ENCODE measurements at places on chromosomes 11 and 22.

DNA sequence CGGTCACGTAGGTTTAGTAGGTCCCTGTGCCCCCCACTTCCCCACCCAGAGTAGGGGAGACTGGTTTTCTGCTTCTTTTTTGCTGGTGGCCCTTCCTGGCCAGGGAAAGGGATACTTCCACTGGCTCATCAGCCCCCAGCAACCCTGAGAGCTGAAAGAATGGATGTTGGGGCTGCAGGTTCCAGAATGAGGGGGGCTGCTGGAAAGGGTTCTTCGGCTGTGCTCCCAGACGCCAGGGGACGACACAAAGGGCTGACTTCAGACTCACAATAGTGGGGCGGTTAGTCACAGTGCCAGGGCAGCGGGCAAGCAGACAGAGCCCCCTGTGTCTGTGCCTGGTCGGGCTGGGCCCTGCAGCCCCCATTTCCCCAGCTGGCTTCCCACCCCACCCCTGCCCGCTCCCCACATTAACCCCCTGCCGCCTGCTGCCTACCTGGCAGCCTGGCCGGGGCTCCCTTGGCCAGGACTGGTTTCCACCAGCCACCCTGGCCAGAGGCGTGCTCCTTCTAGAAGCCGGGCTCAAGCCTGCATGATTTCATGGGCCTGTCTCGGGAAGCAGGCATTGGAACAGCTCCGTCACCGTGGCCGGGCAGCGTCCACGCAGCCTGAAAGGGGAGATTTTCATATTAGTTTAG, 79.1 kb upstream of the WNT7B start:
- DNase-seq: no peak

GRCh38 chr11:43997022-43997660, 50.6 kb upstream of the ACCSL start:
- DNase-seq: no peak

DNA sequence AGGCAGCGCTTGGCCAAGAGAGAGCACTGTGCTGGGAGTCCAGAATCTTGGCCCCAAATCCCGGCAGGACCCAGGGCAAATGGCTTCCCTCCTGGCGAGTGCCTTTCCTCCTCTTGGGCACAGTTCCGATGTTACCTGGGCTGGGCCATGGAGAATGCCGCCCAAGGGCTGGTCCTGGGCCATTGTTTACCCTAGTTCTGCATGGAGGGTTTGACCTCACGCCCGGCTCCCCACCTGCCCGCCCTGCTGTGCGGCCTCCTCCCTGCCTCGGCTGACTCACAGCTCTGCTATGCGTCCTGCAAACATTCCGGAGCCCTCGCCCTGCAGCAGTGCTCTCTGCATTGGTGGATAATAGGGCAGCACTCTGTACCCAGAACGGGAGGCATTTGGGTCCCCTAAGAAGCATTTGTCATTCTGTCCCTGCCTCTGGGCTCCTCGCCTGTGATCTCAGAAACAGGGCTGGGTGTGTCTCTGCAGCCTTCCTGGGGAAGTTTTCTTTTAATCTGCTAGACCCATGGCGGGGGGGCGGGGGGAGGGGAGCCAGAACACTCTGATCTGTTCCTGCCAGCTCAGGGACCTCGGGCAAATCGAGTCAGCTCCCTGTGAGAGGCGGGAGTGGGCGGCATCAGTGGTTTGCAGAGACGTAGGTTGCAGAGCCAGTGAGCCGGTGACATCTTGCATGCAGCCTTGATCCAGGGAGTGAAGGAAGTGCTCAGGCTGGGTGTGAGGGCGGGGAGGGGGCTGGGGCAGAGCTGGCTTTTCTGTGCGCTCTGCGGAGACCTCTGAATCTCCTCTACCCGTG, 32.9 kb upstream of the SMIM38 start:
- DNase-seq: peak; percentile 56

- no peak for DNase-seq
Observed at GRCh38 chr11:132127900-132128288, 757.5 kb downstream of the NTM start.

- no peak for DNase-seq
Observed at GRCh38 chr22:24563246-24563645, 7.4 kb downstream of the SNRPD3 start.

DNA sequence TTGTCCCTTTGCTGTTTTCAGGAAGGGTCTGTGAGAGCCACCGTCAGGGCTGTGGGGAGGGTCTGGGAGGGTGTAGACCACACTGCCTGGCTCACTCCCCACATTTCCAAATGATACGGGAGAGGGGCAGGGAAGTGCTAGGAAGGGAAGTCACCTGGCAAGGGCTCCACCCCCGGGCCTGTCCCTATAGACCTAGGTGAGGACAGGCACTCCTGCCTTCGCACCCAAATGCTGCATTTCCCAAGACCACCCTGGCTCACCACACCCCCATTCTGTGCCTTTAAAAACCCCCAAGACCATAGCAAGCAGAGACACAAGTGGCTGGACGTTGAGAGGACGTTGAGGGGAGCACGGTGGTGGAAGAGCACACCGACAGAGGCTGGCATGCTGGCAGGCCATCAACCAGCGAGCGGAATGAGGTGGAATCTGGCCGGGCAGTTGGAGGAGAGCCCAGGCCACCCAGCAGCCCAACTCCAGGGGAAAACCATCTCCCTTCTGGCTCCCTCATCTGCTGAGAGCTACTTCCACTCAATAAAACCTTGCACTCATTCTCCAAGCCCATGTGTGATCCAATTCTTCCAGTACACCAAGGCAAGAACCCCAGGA, 45.7 kb downstream of the GNB1L start:
- DNase-seq: no peak

GRCh38 chr11:104665641-104666040, 232.6 kb downstream of the CASP12 start:
- DNase-seq: no peak

DNA sequence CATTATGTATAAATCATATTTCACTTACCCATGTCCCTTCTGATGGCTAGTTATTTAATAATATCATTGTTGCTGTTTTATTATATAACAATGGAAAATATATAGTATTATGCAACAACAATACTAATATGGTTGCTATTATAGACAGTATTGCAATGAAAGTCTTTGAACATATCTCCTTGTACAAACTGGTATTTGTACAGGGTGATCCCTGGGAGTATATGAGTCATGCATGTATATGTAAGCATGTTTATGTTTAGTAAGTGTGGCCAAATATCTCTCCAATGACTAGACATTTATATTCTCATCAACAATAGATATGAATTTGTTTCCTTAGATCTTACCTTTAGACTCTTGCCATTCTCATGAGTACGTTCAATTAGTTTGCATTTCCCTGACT, 55.9 kb downstream of the KCNC1 start:
- no peak for DNase-seq

- no peak for DNase-seq
Observed at GRCh38 chr11:64382586-64382985, 23.6 kb downstream of the RPS6KA4 start.

DNA sequence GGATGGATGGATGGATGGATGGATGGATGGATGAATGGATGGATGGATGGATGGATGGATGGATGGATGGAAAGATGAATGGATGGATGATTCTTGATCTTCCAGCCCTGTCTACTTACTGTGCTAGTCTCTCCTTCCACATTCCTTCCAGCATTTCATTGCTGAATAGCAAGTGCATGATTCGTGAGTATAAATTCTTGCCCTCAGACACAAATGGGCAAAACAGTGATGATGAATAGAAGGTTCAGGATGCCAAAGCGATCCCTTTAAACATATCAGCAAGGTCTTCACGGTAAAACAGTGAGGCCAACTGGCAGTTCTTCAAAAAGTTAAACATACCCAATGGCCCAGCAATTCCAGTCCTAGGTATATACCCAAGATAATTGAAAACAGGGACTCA, 400.2 kb downstream of the MN1 start:
- no peak for DNase-seq

GRCh38 chr22:48705159-48705916, 1122.3 kb downstream of the BRD1 start:
- no peak for DNase-seq

DNA sequence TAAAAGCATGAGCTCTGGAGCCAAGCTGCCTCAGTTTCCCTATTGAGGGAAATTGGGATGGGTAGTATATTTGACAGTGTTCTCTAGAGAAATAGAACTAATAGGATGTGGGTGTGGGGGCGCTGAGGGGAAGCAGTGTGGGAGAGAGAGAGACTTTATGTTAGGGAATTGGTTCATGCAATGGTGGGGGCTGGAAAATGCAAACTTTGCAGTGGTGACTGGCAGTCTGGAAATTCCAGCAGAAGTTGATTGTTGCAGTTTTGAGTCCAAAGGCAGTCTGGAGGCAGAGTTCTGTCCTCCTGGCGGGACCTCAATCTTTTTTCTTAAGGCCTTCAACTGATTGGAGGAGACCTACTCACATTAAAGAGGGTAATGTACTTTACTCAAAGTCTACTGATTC, 59.4 kb upstream of the SYT13 start:
- no peak for DNase-seq

DNA sequence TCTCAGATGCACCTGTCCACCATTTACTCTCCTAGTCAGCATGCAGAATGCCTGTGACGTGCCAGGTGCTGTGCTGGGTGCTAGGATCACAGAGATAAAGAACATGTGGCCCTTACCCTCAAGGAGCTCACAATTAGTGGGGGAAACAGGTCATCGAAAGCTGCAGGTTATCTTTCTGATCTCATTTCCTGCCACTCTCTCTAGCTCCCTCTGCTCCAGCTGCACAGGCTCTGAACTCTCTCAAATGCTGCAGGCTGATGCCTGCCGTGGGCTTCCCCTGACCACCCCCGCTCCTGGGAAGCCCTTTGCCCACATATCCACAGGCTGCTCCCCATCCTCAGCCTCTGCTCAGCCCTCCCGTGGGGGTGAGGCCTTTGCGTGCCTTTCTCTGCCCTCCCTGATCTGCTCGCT, 29.6 kb downstream of the SHANK3 start:
- no peak for DNase-seq

- no peak for DNase-seq
Observed at GRCh38 chr11:47589977-47590861, 3.7 kb downstream of the FAM180B start.

- DNase-seq: no peak
Observed at GRCh38 chr11:130162733-130163132, 3.2 kb downstream of the ST14 start.

- DNase-seq: no peak
Observed at GRCh38 chr11:3896644-3897043, 41.2 kb downstream of the STIM1 start.

DNA sequence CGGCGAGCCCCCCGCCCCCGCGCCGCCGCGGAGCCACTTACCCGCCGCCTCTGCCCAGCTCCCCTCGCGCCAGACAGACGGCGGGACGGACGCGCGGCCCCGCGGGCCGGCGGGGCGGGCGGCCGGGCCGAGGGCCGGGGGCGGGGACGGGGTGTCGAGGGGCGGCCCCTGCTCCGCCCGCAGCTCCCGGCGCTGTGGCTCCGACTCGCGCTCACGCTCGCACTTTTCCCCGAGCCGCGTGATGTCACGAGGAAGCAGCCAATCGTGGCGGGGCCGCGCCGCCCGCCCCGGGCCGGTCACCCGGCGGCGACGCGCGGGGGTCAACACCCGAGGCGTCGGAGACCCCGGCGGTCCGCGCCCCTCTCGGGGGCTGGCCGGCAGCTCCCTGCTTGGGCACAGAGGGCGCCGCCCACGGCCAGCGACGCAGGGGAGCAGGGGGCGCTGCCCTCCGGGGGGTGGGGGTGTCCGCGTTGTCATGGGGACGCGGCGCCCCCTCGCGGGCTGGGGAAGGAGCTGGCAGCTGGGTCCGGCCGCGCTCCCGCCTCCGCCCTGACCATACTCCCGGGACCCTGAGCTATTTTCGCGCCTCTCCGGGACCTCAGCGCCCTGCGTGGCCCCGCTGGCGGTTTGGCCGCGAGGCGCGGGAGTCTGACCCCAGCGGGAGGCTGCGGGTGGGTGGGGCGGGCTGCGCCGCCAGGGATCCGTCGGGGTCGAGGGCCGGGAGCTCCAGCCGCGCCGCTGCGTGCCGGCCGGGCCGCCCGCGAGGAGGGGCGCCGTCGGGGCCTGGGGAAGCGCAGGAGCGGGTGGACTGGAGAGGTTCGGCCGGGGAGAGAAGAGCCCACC, at the start of gene CHRM4:
TSS of gene CHRM4 (minus strand) at position 199 of the 843 bp plus-strand sequence. CDS start 5,219 bp downstream, outside the sequence.
- DNase-seq: peak; percentile 59

GRCh38 chr22:29855611-29856181, 17.6 kb upstream of the ASCC2 start:
- DNase-seq: no peak

DNA sequence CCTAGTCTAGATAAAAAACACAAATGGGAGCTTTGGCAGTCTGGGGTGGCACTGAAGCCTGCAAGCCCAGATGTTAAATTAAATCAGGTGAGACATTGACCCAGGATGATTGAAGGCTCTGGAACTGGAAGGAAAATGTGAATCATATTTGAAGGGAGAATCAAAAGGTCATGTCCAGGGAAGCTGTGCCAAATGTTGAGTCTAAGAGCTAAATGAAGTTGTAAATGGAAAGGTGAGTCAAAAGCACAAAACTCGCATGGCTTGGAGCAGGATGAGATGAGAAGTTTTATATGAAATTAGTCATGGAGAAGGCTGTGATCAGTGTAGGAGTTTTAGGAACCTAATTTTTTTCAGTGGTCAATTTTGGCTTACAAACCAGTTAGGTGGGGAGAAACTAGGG, 301.1 kb downstream of the BLID start:
- DNase-seq: no peak

DNA sequence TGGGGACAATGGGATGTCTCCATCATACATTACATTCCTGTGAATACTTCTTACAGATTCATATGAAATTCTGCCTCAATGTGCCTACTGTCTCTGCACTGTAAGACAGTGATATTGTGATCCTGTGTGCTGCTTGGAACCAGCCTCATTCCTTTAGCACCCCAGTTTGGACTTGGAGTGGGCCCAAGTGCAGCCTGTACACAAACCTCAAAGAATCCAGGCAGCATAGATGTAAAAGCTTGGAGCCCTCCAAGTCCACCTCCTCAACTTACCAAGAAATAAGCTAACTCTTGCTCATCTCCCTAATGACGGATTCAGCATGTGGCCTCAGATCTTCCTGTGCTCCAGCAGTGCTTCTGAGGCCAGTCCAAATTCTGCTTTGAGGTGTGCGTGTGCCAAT, 24.4 kb downstream of the GRAP2 start:
- DNase-seq: no peak

DNA sequence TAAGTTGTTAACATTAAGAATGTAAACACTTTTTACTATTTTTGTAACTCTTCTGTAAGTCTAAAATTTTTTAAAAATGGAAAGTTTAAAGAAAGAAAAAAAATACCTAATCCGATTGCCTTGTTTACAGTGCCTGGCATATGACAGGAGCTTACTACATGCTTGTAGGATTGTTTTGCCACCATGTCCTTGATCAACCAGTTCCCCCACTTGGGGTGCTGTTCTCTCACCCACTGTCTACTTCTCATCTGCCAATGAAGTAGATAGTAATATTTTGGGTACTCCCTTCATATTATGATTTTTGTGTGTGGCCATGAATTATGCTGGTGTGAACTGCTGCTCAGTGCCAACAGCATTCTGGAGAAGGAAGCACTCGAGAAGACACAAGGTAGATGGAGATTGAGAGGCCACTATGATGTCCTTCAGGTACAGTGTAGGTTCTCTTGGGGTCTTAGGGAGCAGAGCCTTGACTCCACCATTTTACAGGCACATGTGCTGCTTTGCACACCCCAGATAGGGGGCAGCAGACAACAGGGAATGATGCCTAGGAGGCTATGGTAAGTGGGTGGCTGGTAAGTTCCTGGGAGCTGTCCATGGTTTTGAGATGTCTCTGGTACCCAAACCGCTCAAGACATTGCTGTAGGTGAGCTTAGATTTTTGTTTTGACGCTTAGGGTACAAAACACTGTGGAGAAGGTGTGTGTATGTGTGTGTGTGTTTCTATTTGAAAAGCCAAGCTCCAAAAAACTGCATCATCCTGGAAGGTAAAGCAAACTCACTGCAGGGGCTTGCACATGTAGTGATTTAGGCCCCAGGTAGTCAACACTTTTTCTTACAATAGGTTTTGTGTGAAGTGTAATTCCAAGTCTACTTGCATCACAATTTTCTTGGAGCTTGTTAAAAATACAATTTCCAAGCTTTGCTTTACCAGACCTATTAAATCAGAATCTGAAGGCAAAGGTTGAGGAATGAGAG, 494.5 kb upstream of the LARGE1 start:
- peak; percentile 11 for DNase-seq
